Ascending aorta (tissue), 2 donors: ENCODE measurements at places on chromosomes 7 and 10. TPM values are rescaled to one million over a fixed set of nuclear protein-coding genes. Genes with fewer than 3 reads are reported as not detected.
A peak's percentile ranks its signal among the peaks of the same experiment; 100 is the strongest.

- no peak for DNase-seq
Observed at GRCh38 chr7:131145770-131146169, 181.9 kb upstream of the MKLN1 start.

DNA sequence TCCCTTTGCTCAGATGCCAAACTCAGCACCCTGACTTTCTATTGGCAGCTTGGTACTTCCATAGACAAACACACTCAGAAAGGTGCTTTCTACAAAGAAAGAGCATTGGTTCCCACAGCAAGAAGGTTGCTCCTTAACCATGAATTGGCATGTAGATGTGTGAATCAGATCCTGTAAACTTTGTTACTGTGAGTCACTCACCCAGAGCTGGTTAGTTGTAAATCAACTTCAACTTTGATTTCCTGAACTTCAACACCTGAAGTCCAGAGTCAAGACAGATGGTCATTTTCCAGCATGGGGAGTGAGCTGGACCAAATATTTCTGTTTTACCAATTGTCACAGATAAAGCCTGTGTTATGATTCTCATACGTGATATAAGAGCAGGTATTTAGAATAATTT is 797.2 kb downstream of the TNS3 start:
- DNase-seq: no peak

DNA sequence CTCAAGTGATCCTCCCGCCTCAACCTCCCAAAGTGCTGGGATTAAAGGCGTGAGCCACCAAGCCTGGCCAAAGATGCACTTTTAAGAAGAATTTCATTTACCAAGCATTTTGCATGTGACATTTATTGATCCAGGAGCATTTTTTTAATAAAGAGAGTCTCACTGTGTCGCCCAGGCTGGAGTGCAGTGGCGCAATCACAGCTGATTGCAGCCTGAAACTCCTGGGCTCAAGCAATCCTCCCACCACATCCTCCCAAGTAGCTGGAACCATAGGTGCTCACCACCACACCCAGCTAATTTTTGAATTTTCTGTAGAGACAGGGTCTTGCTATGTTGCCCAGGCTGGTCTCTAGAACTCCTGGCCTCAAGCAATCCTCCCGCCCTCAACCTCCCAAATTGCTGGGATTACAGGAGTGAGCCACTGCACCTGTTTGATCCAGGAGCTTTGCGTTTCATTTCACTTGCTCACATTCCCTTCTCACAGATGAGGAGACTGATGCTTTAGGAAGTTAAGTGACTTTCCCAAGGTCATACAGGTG is 4.4 kb upstream of the TBL2 start:
- no peak for DNase-seq

DNA sequence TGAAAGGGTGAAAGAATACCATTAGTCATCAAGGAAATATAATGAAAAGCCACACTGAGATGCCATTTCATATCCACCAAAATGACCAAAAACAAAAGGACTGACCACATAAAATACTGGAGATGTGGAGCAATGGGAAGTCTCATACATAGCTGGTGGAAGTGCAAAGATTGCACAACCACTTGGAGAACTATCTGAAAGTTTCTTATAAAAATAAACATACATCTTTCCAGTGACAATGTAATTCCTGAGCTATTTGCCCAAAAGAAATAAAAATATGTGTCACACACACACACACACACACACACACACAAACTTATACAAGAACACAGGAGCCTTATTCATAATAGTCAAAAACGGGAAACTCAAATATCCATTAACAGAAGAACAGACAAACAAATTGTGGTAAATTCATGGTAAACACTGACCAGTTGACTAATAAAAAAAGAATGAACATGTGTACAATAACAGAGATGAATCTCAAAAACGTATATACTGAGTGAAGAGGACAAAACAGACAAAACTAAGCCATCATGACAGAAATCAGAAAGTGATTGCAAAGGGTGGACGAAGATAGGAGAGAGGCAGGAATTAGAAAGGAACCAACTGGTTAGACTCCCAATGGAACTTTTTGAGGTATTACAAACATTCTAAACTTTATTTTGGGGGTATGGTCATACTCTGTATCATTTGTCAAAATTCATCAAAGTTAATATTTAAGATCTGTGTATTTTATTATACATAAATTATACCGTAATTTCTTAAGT is 21.5 kb downstream of the WASL start:
- no peak for DNase-seq

GRCh38 chr7:28121496-28121895 is 59.1 kb downstream of the JAZF1 start:
- no peak for DNase-seq

DNA sequence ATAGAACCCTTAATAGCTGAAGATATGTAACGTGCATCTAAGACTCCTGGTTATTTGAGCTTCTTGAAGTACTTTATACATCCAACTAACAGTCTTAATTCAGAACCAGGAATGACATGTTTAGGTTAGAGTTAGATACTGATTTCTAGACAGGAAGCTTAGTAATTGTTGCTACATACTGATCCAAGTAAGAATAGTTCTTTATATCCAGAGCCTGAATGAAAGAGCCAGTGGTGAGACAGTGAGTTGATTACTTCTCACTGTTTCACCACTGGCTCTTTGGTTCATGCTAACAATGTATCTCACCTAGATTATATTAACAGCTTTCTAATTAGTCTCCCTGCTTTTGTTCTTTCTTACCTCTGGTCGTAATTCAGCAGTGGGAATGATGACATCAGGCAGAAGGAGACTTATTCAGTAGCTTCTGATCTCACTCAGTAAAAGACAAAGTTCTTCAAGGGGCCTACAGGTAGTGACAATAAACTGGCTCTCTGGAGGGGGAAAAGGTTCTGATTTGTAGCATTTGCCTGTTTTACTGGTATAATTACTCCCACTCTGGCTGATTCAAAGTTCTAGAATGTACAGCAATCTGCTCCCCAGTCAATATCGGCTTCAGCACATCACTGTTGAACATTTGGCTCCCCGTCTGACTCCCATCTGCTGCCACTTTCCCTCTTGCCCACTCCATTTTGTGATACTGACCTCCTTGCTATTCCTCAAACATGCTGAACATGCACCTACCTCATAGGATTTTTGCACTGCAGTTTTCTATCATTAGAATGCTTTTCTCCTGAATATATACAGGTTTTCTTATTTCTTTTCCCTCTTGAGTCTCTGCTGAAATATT is 29.1 kb downstream of the MCU start:
- DNase-seq: no peak

- no peak for DNase-seq
Observed at GRCh38 chr10:107653832-107654287, 489.4 kb upstream of the SORCS1 start.

- DNase-seq: no peak
Observed at GRCh38 chr7:7333610-7334009, 151.3 kb downstream of the C1GALT1 start.

- DNase-seq: no peak
Observed at GRCh38 chr7:368651-369475, 78.9 kb downstream of the FOXL3 start.

GRCh38 chr7:156446990-156447389 is 193.6 kb upstream of the RNF32 start:
- no peak for DNase-seq

DNA sequence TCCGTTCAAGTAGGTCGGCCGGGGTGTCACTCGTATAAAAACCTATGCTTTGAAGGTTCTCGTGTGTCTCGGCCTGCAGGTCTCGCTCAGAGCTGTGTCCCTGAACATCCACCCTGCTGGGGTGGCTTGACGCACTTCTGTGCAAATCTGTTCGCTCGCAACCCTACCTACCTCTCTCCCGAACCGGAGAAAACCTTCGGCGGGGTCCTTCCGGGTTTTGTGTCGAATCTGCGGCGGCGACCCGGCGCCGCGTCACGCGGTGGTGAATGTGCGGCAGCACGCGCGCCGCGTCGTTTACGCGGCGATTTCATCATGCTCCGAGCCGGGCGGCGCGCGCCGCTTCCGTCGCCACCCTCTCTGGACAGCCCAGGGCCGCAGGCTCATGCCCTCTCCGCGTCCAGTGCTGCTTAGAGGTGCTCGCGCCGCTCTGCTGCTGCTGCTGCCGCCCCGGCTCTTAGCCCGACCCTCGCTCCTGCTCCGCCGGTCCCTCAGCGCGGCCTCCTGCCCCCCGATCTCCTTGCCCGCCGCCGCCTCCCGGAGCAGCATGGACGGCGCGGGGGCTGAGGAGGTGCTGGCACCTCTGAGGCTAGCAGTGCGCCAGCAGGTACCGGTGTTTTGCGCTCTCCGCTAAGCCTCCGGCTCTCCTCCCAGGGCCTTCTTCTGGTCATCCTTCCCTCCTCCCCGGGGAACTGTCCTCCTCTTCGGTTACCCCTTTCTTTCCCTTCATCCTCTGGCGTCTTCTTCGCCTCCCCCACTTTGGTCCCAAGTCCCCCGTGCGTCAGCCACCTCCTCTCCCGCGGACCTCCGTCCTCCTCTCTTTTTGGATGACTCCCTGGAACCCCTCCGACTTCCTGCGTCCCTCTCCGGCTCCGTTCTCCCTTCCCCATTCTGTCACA is at the start of gene GARS1:
TSS of gene GARS1 (plus strand) at position 339 of the 896 bp plus-strand sequence. CDS start at position 383, 44 bp downstream.
- peak; percentile 94 for DNase-seq

GRCh38 chr10:22356324-22356873 is 11.1 kb downstream of the SPAG6 start:
- no peak for DNase-seq

GRCh38 chr7:47875998-47876744 is 72.1 kb downstream of the PKD1L1 start:
- no peak for DNase-seq

- no peak for DNase-seq
Observed at GRCh38 chr7:3294432-3295100, 6.5 kb upstream of the SDK1 start.

DNA sequence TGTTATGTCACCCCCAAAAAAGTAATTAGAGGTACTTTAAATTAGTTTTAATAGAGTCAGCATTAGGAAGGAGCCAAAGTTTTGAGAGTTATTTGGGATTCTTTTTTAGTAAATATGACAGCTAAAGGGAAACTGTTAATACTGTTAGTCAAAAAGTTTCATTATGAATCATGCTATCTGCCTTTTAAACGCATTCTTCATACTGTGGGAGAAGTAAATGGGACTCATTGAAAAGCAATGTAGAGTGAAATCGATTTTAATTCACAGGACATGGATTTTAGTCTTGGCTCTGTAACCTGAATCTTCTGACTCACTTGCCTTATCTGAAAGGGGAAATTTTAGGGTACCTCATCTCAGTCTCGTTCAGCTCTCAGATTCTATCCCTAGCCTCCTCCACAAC is 105.1 kb downstream of the AASS start:
- DNase-seq: no peak

DNA sequence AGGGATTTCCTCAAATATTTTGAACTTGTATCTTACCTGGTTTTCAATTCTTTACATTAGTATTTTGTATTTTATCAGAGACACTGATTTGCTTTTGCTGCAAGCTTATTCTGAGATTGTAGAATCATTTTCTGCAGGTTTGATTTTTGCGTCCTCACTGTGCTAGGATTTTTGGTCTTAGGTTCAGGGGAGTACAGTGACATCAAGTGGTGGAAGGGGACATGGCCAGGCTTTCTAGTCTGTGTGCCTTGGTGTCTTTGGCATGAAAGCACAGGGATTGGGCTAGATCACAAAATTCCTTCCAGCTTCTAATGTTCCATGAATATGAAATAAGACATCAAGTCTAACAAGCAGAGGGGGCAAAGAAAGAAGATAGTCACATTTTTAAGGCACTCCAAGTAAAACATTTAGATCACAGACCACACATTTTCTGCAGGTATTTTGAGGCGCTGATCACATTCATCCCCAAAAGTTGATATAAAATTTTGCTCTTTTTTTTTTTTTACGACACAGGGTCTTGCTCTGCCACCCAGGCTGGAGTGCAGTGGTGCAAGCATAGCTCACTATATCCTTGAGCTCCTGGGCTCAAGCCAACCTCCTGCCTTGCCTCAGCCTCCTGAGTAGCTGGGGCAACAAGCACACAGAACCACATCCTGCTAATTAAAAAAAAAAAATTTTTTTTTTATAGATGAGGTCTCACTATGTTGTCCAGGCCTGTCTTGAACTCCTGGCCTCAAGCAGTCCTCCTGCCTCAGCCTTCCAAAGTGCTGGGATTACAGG is 124.4 kb downstream of the PON1 start:
- DNase-seq: peak; percentile 63

Gene MKI67
- total RNA-seq: 0.64 TPM

Gene STEAP2
- total RNA-seq: 18.7 TPM

Gene TLL2
- not detected for total RNA-seq

Gene FRMD4A
- total RNA-seq: 108 TPM

Gene ST8SIA6
- total RNA-seq: not detected

Gene HIBADH
- total RNA-seq: 10.6 TPM

Gene INSYN2A
- not detected for total RNA-seq
